Activated CD4-positive, alpha-beta T cell treated with anti-CD3 and anti-CD28 coated beads, Interleukin-2, amount 50 U/mL, for 24 hours (primary cell): ENCODE measurements at places on chromosomes 3 and 15.

GRCh38 chr3:130490241-130490640 lies 26.7 kb upstream of the COL6A6 start:
- DNase-seq: no peak

DNA sequence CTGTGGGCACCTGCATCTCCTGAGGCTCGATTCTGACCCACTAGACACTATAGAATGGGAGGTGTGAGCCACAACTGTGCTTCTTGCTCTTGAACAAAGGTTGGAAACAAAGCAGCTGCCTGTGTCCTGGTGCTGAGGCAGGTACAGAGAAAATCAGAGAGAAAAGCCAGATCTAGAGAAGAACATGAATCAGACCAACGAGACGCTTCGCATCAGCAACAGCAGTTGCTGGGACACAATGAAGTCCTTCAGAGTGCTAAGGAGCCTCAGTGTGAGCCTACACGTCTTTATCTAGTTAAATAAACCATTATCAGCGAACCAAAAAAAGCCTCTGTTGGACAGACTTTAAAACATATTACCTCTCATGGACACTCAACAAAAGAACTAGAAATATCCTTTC lies 86.3 kb upstream of the MEX3B start:
- DNase-seq: no peak

DNA sequence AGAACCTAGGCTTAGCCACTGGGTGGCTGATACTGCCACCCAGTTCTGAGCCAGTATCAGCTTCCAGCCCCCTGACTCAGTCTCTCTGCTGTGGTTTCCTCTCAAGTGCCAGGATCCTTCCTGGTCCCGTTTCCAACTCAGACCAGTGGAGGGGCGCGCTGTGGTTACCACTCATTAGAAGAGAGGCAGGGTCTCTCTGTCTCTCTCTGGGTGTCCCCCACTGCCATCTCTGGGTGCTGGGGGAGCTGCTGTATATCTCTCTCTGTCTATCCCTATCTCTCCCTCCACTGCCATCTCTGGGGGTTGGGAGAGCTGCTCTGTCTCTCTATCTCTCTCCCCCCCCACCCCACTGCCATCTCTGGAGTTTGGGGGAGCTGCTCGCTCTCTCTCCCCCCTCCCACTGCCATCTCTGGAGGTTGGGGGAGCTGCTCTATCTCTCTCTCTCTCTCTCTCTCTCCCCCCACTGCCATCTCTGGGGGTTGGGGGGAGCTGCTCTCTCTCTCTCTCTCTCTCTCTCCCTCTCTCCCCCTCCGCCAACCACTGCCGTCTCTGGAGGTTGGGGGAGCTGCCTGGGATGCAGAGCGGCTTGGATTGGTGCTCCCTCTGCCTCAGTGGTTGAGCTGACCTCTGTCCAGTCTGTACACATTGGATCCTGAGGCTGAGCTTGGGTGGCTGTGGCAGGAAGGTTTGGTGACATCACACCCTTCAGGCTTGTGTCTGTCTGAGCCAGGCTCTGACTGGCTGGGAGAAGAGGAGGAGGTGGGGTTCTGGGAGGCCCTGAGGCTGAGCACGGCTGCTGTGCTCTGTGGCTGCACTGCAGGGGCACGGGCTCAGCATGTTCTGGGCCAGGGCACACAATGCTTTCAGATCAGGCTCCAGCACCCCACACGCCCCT lies 98.9 kb downstream of the APBA2 start:
- DNase-seq: no peak

GRCh38 chr3:23496165-23496564 lies 293.0 kb downstream of the UBE2E2 start:
- no peak for DNase-seq

DNA sequence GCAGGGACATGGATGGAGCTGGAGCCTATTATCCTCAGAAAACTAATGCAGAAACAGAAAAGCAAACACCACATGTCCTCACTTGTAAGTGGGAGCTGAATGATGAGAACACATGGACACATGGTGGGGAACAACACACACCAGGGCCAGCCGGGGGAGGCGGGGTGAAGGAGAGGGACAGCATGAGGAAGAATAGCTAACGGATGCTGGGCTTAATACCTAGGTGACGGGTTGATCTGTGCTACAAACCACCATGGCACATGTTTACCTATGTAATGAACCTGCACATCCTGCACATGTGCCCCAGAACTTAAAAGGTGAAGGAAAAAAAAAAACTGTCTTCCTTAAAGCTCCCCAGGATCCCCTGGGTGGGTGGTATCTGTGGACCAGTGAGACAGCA lies 87.1 kb downstream of the ADAMTS17 start:
- no peak for DNase-seq

DNA sequence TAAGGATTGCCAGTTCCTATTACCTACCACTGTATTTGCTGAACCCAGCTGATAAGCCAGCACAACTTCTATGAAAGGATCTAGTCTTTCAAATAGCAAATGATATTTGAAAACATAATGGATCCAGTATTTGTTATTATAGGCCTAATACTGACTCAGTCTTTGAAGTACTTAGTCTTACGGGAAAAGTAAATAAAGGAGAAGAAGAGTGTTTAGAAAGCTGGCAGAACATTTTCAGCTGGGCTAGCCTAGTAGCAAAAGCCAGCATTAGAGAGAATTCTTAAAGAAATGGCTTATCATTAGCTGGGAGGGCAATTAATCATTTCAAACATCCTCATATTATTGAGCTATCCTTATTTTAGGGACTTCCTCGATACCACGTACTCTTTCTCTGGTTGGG lies 101.4 kb upstream of the GOLIM4 start:
- DNase-seq: no peak

- DNase-seq: no peak
Observed at GRCh38 chr3:114428044-114428595, 134.3 kb downstream of the TIGIT start.

DNA sequence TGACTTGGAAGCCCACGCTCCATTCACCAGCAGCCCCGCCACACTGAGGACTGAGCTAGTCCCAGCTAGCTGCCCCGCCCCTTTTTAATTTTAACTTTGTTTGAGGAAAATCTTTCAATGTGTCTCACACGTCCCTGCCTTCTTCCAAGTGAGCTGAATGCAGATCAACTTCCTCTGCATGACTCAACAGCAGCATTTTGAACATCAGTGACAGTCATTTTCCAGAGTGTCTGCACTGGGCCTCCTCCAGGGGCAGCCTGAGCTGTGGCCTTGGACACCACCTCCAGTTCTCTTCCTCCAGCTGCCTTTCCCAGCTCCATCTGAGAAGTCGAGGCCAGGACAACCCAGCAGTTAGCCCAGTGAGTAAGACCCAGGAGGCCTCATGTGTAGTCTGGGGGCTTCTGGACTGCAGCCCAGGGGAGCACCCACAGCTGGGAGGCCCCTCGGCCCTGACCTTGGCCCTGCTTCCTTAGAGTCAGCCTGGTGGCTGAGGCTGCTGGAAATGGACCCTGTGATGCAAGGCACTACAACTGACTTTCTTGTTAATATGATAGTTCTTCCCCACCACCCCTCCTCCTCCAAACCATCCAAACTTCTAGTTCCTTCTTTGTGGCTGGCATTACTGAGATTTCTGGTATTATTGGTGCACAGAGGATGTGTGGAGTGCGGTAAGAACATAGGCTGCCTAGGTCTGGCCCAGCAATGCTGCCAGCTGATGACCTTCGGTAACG lies 21.4 kb upstream of the ESYT3 start:
- no peak for DNase-seq

DNA sequence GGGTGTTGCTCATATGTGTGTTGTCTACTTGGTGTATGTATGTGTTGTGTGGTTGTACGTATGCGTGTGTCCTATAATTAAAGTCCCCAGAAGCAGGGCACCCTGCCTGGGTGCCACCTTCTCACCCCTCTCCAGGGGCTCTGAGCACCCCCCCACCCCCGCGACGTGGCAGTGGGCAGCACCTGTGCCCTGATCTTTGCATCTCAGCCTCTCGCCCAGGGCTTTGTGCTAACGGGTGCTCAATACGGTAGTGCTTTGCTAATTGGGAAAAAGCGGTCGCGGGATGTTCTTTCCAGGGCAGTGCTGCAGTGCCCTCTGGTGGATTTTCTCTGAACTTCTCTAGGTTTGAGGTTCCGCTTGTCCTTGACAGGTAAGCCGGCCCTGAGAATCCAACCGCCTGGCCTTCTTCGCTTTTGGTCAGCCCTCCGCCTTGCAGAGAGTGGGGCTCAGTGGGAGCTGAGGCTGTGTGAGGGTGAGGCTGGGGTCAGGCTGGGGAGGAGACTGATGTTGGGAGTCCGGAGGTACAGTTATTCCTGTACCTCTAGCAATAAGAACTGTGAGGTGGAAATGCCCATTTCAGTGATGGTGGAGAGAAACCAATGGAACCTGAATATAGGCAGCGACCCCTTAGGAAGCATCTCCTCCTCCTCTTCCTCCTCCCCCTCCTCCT lies 17.6 kb upstream of the EPHB3 start:
- DNase-seq: peak; percentile 51

DNA sequence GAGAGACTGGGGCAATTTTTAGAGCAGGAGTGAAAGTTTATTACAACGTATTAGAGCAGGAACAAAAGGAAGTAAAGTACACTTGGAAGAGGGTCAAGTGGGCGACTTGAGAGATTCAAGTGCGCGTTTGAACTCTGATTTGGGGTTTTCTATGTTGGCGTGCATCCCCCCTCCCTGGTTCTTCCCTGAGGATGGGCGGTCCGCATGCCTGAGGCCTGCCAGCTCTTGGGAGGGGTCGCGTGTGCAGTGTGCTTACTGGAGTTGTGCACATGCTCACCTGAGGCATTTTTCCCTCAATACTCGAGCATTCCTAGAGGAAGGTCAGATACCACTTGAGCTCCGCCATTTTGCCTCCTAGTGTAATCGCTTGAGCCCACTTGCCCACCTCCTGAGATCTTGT lies 10.4 kb upstream of the CHAC1 start:
- no peak for DNase-seq

DNA sequence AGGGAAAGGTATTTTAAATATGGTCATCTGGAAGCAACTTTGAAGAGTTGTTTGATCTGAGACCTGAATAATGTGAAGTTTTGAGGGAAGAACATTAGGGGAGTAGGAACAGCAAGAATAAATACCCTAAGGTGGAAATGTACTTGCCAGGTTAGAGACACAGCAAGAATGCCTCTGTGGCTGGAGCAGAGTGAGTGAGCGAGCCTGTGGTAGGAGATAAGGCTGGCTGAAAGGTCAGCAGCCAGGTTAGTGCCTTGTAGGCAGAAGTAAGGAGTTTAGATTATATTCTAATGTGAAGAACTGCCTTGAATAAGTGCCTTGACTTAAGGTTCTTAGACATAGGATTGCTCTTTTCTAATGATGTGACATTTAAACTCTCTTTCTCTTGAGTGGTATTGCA lies 18.3 kb downstream of the LRRC49 start:
- DNase-seq: no peak

DNA sequence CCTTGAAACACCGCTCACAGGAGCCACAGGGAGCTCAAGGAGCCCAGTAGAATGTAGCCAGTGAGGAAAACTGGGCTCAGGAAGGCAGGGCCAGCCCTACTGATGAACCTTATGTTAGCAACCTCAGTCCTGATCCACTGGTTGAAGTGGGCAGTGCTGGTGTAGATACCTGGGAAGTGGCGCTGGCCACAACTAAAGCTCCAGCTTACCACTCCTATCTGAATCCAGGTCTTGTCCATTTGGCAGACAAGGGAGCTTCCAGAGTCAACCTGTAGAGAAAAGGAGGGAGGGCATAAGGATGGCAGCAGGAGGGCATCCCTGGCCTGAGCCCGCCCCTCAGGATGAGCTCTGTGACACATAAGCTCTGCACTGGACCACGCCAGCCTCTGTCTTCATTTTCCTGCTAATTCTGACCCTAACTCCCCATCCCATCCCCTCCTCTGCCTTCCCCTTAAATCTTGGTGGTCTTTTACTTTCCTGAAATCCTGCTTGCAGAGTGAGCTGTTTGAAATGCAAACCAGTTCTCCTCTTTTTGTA lies 2.1 kb upstream of the PRSS50 start:
- no peak for DNase-seq

DNA sequence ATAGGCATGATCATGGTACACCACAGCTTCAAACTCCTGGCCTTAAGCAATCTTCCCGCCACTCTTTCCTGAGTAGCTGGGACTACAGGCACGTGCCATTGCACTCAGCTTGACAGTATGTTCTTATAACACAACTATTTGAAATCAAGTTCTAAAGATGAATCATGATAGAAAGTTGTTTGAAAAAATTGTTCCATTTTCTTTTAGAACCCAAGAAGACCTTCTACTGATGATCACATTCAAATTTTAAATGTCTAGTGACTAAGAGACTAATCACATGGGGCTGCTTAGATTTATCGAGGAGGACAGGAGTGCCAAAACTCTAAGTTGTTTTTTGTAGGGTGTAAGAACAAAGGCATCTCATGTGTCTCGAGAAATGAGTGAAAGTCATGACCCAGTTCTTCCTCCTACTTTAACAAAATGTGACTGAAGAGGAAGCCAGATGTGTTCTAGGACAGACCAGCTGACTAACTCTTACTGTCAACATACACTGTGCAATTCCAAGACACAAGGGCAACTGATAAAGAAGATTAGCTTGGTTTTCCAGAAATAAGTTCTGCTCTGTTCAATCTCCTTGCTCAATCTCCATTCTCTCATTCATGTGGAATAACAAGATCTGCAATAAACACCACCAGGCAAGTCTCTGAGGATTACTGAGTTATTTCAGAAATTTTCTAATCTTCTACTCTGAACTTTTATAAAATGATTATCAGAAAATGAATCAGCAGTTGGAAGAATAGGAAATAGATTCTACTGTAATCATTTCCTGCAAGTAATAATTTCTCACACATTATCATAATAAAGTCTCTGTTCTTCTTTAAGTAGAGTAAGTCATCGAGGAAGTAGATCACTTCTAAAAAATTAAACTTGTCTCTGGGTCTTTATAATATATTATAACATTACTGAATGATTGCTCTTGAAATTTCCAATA lies 122.6 kb upstream of the CCNL1 start:
- DNase-seq: no peak

DNA sequence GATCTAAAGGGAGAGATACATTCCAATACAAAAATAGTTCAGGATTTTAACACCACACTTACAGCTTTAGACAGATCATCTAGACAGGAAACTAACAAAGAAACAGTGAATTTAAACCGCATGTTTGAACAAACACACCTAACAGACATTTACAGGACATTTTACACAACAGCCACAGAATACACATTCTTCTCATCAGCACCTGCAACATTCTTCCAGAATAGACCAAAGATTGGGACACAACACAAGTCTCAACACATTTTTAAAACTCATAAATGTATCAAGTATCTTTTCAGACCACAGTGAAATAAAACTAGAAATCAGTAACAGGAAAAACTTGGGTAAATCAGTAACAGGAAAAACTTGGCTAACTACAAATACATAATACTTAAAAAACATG lies 256.3 kb downstream of the MCTP2 start:
- DNase-seq: no peak

DNA sequence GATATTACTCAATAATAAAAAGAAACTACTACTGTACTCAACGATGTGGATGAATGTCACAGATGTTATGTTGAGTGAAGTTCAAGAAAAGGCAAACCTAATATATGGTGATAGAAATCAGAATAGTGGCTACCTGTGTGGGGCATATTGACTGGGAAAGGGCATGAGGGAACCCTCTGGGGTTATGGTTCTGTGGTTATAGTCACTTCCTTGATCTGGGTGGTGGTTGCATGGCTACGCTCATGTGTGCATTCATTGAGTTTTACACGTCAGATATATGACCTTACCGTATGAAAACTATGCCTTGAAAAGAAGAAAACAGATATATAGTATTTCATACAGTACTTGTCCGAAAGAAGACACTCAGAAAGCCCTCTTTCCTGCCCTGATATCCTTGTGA lies 331.0 kb upstream of the LRRFIP2 start:
- DNase-seq: no peak

- DNase-seq: no peak
Observed at GRCh38 chr3:69821133-69821532, 81.9 kb downstream of the MITF start.
